ENCODE measurements at places on chromosomes 2 and 18.

DNA sequence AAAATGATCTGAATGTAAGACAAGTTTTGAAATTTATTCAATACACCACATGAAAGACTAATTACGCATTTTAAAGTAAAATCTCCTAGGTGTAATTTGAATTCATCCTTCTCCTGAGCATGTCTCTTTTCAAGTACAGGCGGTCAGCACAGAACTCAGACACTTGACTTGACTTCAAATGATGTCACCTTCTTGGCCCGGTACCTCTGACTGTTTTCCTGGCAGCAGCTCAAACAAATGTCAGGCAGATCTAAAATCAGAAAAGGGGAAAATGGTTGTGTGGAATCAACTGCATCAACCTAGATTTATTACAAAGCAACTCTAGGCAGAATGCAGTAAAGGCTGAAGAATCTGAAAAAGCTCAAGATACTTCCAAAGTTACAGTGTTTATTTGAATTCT is 11.4 kb upstream of the PROKR1 start:
- no peak for DNase-seq

DNA sequence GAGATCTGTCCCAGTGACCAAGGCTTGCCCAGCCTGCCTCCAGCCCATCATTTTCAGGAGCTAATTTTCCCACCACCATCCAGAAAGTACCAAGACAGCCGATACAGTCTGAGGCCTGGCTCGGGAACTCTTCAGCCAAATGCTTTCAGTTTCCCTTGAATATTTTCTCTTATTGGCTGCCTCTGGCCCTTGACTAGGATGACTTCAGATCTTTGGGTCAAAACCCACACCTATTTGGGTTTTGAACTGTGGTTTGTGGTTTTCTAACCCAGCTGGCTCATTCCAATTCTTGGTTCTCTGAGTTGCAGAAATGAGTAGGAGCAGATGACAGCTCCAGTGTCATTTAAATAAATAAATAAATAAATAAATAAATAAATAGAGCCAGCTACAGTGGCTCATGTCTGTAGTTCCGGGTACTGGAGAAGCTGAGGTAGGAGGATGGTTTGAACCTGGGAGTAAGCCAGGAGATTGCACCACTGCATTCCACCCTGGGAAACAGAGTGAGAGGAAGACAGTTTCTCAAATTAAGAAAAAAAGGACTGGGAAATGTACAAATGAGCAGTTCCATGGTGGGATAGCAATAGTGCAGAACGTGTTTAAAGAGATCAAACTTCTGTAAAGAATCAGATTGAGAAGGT is 465.0 kb upstream of the SOX11 start:
- DNase-seq = no peak

DNA sequence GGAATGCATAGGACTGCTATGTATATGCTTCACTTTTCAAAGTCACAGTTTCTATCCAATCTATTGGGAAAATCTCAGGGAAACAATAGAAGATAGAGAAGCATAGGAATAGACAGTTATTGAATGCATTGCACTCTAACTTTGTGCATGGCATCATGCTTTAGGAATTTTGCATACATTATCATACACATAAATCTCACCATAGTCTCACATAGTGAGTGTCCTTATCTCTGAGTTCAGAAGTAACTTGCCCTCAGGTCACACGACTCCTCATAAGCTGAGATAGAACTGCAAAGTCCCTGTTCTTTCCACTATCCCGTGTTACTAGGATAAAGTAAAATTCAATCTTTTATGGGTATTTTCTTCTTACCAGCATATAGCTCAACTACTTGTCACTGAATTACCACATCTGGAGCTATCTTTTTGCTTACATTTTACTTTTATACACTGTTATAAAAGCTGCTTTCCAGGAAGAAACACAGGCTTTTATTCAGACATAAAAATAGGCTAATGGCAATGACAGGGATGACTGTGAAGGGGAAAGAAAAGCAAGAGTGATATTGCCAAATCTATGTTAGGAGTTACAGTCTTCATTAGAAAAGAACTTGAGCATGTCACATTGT is 666.9 kb downstream of the XIRP2 start:
- DNase-seq = no peak

DNA sequence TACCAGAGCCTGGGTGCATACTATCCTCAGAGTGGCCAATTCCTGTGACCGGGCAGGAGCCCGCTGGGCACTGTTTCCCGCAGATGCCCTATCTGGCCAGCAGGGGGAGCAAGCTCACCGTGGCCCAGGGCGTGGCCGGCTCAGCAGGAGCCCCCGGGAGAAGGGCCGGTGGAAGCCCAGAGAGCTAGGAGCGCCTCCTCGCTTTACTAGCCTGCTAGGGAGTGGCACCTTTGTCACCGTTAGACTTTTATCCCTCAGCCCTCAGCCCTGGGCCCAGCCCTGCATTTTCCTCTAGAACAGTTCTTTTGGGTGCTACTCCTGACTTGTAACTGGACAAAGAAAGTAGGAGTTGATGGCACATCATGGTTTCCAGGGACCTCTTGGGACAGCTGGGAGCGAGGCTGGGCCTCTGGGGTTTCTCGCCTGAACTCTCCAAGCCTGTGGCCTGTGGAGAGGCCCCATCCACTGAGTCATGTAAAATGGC is 24.0 kb downstream of the TMEM177 start:
- DNase-seq = no peak

GRCh38 chr2:119485336-119486110 is 38.8 kb downstream of the SCTR start:
- DNase-seq = no peak

DNA sequence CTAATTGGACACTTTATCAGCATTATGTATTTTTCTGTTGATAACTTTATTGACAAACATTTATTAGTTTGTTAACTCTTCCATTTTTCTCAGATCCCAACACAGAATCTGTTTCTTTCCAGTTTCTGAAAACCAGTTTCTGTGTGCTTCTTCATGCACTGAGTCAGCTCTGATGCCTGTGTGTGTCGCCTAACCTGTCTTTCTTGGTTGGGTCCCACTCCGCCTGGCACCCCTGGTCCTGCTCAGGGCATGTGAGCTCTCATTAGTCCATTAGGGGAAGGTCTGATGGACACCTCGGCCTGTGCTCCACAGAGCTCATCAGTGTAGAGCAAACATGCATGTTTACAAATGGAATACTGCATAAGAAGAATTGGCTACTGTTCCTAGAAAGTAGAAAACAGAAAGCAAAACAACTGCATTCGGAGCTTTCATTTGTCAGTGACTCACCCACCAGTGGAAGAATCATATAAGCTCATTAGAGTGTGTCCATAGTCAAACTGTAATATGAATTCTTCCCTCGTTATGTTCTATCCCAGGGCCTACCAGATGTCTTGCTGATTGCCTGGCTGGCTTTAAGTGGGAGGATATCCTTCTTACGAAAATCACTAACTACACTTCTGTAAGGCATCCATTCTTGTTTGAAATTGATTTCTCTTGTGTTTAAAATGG is 137.7 kb downstream of the SNTG2 start:
- DNase-seq = no peak

Measured in omental fat pad (tissue), 4 donors.